ENCODE measurements at places on chromosomes 3 and 15. TPM values are rescaled to one million over a fixed set of nuclear protein-coding genes. Genes with fewer than 3 reads are reported as not detected.

GOLGA8G gene
- not detected for total RNA-seq

DNA sequence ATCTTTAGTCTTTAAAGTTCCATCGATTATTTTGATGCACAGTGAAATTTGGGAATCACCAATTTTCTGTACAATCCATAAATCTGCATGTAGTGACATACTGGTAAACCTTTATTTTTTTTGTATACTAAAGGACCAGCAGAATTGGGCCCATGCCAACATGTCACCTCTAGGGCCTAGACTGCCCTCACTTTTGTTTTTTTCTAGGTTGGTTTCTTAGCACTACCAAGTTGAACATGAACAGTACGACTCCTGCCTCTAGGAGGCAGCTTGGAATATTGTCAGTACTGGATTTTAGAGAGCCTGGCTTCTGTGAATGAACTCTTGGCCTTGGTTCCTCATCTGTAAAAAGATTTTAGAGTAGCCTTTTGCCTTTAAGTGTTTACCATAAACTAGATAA is 32.3 kb downstream of the NKIRAS1 start:
- no peaks in the 10 kb centered on the region for H3K36me3 ChIP-seq
- H3K27me3 ChIP-seq, result no peaks in the 10 kb centered on the region
- no peak overlapping the region for H3K4me3 ChIP-seq
- no peak for DNase-seq

DNA sequence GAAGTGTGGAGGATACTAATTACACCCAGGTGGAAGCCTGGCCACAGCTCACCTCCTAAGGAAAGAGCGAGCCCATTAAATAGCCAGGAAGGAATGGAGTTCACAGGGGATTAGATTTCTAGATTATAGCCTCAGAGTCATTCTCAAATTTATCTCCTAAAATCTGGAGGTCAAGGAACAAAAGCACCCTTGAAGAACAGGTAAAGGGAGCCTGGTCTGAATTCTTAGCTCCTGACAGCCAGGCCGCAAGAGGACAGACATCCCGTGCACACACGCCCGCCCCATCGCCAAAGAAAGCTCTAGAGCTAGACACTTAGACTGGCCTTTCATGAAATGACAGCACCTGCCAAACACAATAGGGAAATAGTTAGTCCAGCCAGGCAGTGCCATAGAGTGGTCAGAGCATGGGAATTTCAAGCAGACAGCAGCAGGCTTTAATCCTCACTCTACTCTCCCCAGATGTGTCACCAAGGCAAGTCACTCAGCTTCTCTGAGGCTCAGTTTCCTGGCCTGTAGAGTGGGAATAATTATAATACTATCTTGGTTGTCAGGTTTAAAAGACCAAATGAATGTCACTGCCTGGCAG is 59.2 kb downstream of the LIPC start:
- H3K27me3 ChIP-seq, result no peaks in the 10 kb centered on the region
- H3K27ac ChIP-seq, result no peak overlapping the region
- no peaks in the 10 kb centered on the region for H3K4me1 ChIP-seq
- no peak overlapping the region for H3K4me3 ChIP-seq
- no peaks in the 10 kb centered on the region for H3K36me3 ChIP-seq

CCDC54 gene
- not detected for total RNA-seq
